ENCODE measurements at places on chromosomes 7 and 10.

GRCh38 chr10:119658274-119658673 is 7.1 kb downstream of the BAG3 start:
- DNase-seq, result peak; percentile 25

DNA sequence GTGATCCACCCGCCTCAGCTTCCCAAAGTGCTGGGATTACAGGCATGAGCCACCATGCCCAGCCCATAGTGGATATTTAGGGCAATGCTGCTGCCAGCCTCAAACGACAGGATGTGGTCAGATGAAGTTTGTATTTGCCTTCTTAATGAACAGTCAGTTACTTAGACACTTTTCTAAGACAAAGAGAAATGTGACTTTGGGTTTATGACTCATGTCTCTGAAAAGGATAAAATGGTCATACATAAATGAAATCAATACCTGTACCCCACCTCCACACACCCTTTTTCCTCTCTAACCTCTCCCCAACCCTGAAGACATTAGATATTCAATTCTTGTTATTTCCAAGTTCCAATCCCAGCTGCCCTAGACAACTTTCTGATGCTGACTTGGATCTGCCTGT is 109.3 kb upstream of the INSIG1 start:
- DNase-seq, result no peak

DNA sequence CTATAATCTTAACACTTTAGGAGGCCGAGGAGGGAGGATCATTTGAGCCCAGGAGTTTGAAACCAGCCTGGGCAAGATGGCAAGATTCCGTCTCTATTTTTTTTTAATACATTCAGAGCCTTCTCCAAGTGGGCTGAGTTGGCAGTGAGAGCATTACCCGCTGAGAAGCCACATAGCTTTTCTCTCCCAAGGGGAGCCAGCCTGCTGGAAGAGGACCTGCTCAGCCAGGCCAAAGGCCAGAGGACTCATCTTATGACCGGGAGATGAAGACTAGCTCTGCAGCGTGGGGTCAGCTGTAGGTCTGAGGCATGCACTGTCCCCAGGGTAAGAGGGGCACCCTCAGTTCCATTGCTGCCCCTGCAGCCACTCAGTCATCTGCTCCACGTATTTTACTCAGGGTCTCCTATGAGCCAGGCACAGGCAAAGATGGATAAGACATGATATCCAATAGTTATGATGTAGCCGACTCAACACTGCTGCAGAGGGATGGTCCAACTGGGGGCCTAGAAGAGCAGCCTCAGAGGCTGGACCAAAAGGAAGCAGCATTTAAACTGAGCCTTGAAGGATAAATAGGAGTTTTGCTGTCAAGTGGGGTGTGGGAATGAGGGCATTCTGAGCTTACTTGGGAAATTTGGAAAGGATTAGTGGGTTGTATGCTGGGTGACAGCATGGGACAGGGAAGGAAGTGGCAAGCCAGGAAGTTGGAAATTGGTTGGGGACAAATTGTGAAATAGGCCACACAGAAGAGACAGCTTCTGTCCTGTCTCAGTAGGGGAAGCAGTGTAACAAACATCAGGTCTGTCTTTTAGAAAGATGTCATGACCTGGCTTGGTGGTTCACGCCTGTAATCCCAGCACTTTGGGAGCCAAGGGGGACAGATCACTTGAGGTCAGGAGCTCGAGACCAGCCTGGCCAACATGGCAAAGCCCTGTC is 1.6 kb upstream of the MARVELD1 start:
- no peak for DNase-seq

- peak; percentile 71 for DNase-seq
These were observed 116.8 kb upstream of the PRSS1 start for GRCh38 chr7:142632271-142633134.

DNA sequence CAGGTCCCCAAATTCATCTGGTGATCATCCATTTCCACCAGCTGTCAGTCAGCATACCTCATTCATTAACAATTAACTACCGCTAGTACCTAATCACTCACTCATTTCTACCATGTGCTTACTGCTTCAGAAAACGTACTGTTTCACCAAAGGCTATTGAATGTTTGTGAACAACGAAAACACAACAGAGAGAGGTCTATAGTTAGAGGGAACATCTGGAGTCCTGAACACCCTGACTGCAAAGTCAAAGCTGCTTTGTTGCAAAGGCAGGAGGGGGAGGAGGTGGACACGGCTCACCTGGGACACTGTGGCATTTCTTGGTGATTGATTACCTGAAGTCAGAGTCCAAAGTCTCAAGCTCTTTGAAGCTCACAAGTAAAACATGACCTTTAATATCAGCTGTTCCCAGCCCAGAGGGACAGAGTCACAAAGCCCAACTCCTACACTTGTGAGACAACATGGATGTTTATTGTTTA is 342.3 kb upstream of the ADARB2 start:
- no peak for DNase-seq

GRCh38 chr10:127117125-127117524 is 79.3 kb downstream of the INSYN2A start:
- peak; percentile 28 for DNase-seq

GRCh38 chr10:66337211-66337610 is 588.6 kb upstream of the LRRTM3 start:
- DNase-seq, result no peak

DNA sequence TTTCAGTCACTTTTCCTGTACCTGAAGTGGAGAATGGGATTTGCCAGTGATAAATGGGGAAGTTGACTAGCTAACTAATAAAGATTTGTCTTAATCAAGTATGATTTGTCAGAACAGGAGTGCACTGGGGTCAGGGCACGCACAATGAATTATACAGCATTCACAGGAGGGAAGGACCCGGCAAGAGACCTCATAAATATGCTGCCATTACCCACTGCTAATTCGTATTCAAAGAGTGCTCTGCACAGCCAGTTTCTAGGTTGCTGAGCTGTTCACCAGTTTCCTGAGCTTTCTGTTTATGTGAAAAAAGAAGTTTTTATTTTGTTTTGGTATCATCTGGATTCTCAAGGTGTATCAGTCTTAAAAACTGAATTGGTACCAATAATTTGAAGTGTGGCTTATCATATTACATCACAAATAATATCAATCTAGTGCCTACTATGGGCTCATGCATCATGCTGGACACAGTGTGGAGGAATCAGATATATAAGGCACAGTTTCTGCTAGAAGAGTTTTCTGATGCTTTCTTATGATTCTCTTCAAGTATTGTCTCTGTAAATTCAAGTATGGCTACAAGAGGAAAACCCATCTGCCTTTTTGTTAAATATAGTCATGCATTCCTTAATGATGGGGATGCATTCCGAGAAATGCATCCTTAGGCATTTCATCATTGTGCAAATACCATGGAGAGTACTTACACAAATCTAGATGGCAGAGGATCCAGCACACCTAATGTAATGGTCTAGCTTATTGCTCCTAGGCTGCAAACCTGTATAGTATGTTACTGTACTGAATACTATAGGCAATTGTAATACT is 202.2 kb downstream of the VTI1A start:
- DNase-seq, result no peak

- peak; percentile 64 for DNase-seq
These were observed 26.4 kb downstream of the HIF1AN start for GRCh38 chr10:100562008-100562672.

GRCh38 chr10:93406364-93407145 is 75.6 kb downstream of the MYOF start:
- no peak for DNase-seq

GRCh38 chr7:130939321-130940095 is 205.5 kb upstream of the KLF14 start:
- no peak for DNase-seq

- DNase-seq, result no peak
These were observed 2.9 kb upstream of the GDI2 start for GRCh38 chr10:5816170-5816569.

DNA sequence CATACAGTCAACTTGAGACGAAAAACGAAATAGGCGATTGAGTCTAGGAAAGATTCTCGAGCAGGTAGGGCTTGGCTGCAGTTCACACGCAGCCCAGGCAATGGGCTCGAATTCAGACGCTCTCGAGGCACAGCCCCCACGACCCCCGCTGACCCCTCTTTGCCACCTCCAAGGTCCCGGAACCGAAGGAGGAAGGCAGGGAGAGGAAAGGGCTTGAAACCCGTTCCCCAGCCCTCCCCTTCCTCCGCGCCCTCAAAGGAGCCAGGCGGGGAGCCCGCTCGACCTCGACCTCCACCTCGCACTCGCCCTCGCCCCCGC is 441 bp downstream of the CCDC186 start:
- DNase-seq, result no peak

GRCh38 chr7:68470836-68471435 is 1127.3 kb upstream of the AUTS2 start:
- DNase-seq, result no peak

- DNase-seq, result no peak
These were observed 32.7 kb upstream of the MACC1 start for GRCh38 chr7:20249920-20250319.

DNA sequence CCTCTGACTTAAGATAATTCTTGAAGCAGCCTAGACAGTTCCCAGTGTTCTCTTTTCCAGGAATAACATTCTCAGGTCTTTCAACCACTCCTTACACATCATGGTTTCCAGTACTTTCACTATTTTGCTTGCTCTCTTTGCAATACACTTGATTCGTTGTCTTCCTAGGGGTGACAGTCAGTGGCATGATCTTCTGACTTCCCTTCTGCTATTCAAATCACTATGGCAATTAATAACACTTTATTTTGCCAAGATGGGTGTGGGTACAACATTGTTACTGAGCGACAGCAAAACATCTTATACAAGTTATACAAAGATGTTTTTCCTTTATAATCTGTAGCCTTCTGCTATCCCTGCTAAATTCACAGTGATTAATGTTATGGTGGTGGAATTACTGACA is 15.3 kb downstream of the ARL3 start:
- no peak for DNase-seq

Measured in NT2/D1 (cell line).